ENCODE measurements at places on chromosomes 13 and 19. TPM values are rescaled to one million over a fixed set of nuclear protein-coding genes. Genes with fewer than 3 reads are reported as not detected.

OR7A5 gene
- polyA plus RNA-seq, result not detected

SAFB2 gene
- 35.0 TPM for polyA plus RNA-seq

PLPPR3 gene
- not detected for polyA plus RNA-seq

DGKH gene
- polyA plus RNA-seq, result 0.47 TPM

C19orf44 gene
- 2.4 TPM for polyA plus RNA-seq

TSEN34 gene
- 32.8 TPM for polyA plus RNA-seq

ZNF737 gene
- 6.8 TPM for polyA plus RNA-seq

ERFL gene
- polyA plus RNA-seq, result 0.24 TPM

LRRC8E gene
- 0.22 TPM for polyA plus RNA-seq

U2AF2 gene
- polyA plus RNA-seq, result 122 TPM

ZNF382 gene
- polyA plus RNA-seq, result 1.6 TPM

ZNF350 gene
- polyA plus RNA-seq, result 5.6 TPM

C19orf67 gene
- polyA plus RNA-seq, result not detected

SWSAP1 gene
- 1.4 TPM for polyA plus RNA-seq

CYP4F12 gene
- 9.1 TPM for polyA plus RNA-seq

ZIM2 gene
- polyA plus RNA-seq, result 0.12 TPM

ACER1 gene
- 0.04 TPM for polyA plus RNA-seq

CYP4F22 gene
- polyA plus RNA-seq, result 0.61 TPM

KLK4 gene
- not detected for polyA plus RNA-seq

OSCAR gene
- 3.5 TPM for polyA plus RNA-seq

HRC gene
- polyA plus RNA-seq, result 1.3 TPM

CATSPERD gene
- not detected for polyA plus RNA-seq

FUT3 gene
- 0.83 TPM for polyA plus RNA-seq

EDDM13 gene
- polyA plus RNA-seq, result not detected

C1QTNF9B gene
- 1.3 TPM for polyA plus RNA-seq

CHAF1A gene
- polyA plus RNA-seq, result 7.4 TPM

KLK15 gene
- not detected for polyA plus RNA-seq

ZGLP1 gene
- polyA plus RNA-seq, result 2.2 TPM

SRRM5 gene
- polyA plus RNA-seq, result 0.79 TPM

MAB21L1 gene
- 0.70 TPM for polyA plus RNA-seq

MTUS2 gene
- 7.4 TPM for polyA plus RNA-seq

N4BP2L1 gene
- polyA plus RNA-seq, result 8.0 TPM

CABP5 gene
- not detected for polyA plus RNA-seq

NFIX gene
- 12.3 TPM for polyA plus RNA-seq

CASP14 gene
- not detected for polyA plus RNA-seq

OLFM2 gene
- 8.7 TPM for polyA plus RNA-seq

CCDC97 gene
- polyA plus RNA-seq, result 10.3 TPM

PTH2 gene
- not detected for polyA plus RNA-seq

HSPB6 gene
- polyA plus RNA-seq, result 552 TPM

SYNGR4 gene
- not detected for polyA plus RNA-seq

ZNF208 gene
- 0.92 TPM for polyA plus RNA-seq

TMC4 gene
- polyA plus RNA-seq, result 6.4 TPM

XRCC1 gene
- 13.6 TPM for polyA plus RNA-seq

LRG1 gene
- 7.1 TPM for polyA plus RNA-seq

OR10H5 gene
- not detected for polyA plus RNA-seq

TYROBP gene
- polyA plus RNA-seq, result 23.7 TPM

GPR12 gene
- polyA plus RNA-seq, result not detected

All from adipose tissue (tissue), 3 donors.